ENCODE measurements at places on chromosomes 6 and 20.
A peak's percentile ranks its signal among the peaks of the same experiment; 100 is the strongest.

GRCh38 chr6:45880159-45880558, 135.5 kb downstream of the CLIC5 start:
- DNase-seq: peak; percentile 88

GRCh38 chr20:2390951-2391675, 10.4 kb downstream of the TGM6 start:
- DNase-seq: no peak

DNA sequence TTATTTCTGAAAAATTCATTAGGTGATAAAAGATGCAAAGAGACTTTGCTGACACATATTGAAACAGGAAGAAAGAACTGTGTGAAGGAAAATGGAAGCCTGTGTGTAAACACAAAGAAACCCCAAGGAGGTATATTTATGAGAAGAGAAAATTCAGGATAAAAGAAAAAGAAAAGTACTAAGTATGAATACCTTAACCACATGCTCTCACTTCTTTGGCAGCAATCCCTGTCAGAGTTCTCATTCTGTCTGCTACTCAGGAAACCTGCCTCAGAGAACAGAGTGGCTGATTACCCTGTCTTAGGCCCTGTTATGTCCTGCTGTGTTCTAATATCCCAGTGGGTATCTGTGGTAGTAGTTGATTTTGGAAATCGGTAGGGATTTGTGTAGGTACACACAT, 457.9 kb downstream of the TBC1D32 start:
- DNase-seq: no peak

GRCh38 chr20:63320041-63320511, 27.1 kb downstream of the COL20A1 start:
- DNase-seq: peak; percentile 44

- DNase-seq: no peak
Measured at GRCh38 chr6:88922775-88923548, 40.5 kb downstream of the RNGTT start.

Data from Caco-2 (cell line).